ENCODE measurements at places on chromosomes 12 and 14.

- no peak overlapping the region for H3K4me3 ChIP-seq
- H3K27me3 ChIP-seq = peaks cover 2% of the 10 kb centered on the region
- H3K36me3 ChIP-seq = no peaks in the 10 kb centered on the region
- no peak overlapping the region for H3K27ac ChIP-seq
- no peak for DNase-seq
Observed at GRCh38 chr12:130835436-130835835, 3.6 kb downstream of the STX2 start.

DNA sequence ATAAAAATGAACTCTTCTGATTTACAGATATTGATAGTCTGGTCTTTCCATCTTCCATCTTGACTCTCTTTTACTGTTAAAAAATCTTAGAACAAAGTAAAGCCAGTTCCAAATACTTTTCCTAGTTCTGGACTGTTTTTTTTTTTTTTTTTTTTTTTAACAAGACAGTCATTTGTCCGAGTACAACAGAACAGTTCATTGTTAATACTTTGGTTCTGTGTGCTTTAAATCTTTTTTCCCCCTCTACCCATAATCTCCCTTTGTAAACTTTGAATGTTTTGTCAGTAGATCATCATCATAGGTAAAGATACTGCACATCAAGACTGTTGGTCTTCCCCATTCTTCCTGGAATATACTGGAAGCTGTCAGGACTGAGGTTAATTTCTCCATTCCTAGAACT is 38.0 kb downstream of the ADIPOR2 start:
- peaks cover 17% of the 10 kb centered on the region for H3K4me1 ChIP-seq
- DNase-seq = no peak
- H3K27me3 ChIP-seq = no peaks in the 10 kb centered on the region

DNA sequence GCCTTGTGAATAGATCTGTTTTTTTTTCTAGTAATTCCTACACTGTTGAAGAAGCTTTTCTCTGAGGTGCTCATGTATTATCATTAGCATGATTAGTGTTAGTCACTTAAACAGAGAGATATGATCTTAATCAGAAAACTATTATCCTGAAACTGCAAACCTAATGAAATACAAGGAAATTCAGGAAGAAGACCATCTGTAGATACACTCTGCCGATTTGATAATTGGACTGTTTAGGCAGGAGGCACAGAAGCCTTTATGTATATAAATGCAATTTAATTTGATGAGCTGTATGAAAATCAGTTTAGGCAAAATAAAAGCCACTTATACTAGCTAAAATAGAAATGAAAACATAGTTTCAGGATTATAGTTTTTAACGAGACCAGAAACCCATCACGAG is 23.3 kb downstream of the PDZRN4 start:
- no peaks in the 10 kb centered on the region for H3K36me3 ChIP-seq
- no peak overlapping the region for H3K4me3 ChIP-seq
- peaks cover 19% of the 10 kb centered on the region for H3K4me1 ChIP-seq
- no peak for DNase-seq
- no peak overlapping the region for H3K27ac ChIP-seq

DNA sequence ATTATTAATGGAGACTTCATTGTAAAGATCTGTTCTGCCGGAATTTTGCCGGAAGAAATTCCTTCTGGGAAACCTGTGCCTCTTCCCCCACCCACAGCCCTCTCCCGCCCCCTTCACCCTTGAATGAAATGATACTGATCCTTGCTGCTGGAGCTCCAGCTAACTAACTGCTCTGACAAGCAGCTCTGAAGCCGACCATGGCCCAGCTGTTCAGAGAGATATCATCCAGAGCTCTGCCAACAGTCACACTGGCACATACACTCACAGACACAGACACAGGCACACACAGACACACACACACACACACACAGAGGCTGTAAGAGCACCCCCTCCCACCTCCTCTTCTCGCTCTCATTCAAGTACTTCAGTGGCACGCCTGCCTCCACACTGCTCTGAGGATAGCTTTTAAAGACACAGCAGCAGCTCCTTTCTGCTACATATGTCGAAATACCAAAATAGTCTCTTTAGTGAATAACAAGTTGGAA is 88.6 kb downstream of the R3HDM2 start:
- H3K27ac ChIP-seq = peak overlapping the region; percentile 90
- peaks cover 29% of the 10 kb centered on the region for H3K4me1 ChIP-seq
- H3K27me3 ChIP-seq = no peaks in the 10 kb centered on the region

- H3K27me3 ChIP-seq = no peaks in the 10 kb centered on the region
- no peak for DNase-seq
- peaks cover 20% of the 10 kb centered on the region for H3K4me1 ChIP-seq
- H3K36me3 ChIP-seq = peaks cover 27% of the 10 kb centered on the region
- no peak overlapping the region for H3K4me3 ChIP-seq
Observed at GRCh38 chr14:92587700-92588085, 74.1 kb downstream of the RIN3 start.

- no peaks in the 10 kb centered on the region for H3K4me1 ChIP-seq
- no peak overlapping the region for H3K4me3 ChIP-seq
- no peak for DNase-seq
- H3K27me3 ChIP-seq = no peaks in the 10 kb centered on the region
- no peaks in the 10 kb centered on the region for H3K36me3 ChIP-seq
Observed at GRCh38 chr14:32627545-32628298, 298.6 kb downstream of the AKAP6 start.

GRCh38 chr12:46764005-46764404 is 61.8 kb downstream of the SLC38A4 start:
- H3K27me3 ChIP-seq = no peaks in the 10 kb centered on the region
- no peaks in the 10 kb centered on the region for H3K4me1 ChIP-seq
- H3K36me3 ChIP-seq = peaks cover 2% of the 10 kb centered on the region
- no peak overlapping the region for H3K27ac ChIP-seq
- no peak overlapping the region for H3K4me3 ChIP-seq

DNA sequence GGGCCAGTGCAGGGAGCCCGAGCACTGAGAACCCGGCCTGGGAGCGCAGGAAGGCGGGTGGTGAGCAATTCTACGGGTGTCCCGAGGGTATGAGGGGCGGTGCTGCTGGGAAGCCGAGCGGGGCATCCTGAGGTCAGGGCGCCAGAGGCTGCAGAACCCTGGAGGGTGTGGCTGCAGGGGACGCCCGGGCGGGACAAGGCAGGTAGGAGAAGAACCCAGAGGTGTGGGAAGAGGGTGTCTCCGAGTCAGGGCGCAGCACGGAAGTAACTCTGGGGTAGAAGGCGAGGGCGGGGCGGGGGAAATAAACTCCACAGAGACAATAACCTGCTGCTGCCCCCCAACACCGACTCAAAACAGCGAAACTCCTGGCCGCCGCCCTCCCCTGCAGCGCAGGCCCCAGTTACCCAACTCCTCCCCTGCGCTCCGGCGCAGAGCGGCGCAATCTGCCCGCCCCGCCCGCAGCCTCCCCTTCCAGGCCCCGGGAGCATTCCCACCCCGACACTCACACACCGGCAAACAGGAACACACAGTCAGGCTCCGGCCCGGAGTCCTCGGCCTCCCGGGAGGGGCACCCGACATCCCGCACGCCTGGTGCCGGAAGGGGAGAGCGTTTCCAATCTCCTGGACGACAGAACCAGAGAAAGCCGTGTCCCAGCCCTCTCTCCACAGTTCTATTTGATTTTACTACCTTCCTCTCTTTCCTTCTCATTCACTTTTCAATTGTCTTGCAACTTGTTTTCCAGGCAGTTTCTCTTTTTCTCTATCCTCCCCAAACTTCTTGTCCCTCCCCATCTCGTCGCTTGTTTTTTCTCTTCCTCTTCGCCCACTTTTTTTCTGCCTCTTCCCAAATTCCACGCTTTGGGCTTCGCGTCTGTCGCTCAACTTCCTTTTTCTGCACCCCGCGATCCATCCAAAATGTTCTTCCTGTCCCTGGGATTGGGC is 2.4 kb downstream of the HRK start:
- H3K27me3 ChIP-seq = peaks cover 84% of the 10 kb centered on the region
- H3K27ac ChIP-seq = peak overlapping the region; percentile 27
- peak; percentile 61 for DNase-seq
- peaks cover 5% of the 10 kb centered on the region for H3K36me3 ChIP-seq

DNA sequence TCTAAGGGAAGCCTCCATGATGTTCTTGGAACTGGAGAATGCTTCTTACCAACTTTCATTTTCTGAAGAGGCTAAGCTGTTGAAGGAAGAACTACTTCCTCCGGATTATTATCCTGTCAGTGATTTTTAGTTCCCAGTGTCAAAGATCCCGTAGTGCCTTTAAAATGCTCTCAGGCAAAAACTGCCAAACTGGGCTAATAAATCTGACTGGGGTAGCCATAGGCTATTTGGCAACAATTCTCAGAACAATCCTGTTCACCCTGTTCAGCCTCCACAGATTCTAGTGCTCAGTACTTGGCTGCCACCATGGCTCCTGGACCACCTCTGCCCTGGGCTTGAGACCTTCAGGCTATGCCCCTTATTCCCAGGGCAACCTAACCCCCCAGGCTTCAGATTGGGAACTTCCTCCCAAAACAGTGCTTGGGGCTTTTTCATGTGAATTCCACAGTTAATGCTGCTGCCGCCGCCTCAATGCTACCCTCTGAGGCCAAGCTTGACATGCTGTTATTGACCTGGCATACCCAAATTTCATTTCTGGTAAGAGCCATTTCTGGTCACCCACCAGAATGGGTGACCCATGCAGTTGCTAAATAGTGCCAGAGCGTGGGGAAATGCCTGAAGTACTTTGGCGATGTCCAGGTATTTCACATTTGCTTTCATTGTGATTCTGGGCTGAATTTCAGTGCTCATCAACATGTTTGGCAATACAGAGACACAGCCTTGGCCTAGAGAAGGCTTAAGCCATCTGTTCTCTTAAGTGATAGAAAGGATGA is 110.0 kb upstream of the ARHGAP5 start:
- no peak overlapping the region for H3K27ac ChIP-seq
- H3K4me1 ChIP-seq = peaks cover 41% of the 10 kb centered on the region
- no peak for DNase-seq
- no peak overlapping the region for H3K4me3 ChIP-seq

DNA sequence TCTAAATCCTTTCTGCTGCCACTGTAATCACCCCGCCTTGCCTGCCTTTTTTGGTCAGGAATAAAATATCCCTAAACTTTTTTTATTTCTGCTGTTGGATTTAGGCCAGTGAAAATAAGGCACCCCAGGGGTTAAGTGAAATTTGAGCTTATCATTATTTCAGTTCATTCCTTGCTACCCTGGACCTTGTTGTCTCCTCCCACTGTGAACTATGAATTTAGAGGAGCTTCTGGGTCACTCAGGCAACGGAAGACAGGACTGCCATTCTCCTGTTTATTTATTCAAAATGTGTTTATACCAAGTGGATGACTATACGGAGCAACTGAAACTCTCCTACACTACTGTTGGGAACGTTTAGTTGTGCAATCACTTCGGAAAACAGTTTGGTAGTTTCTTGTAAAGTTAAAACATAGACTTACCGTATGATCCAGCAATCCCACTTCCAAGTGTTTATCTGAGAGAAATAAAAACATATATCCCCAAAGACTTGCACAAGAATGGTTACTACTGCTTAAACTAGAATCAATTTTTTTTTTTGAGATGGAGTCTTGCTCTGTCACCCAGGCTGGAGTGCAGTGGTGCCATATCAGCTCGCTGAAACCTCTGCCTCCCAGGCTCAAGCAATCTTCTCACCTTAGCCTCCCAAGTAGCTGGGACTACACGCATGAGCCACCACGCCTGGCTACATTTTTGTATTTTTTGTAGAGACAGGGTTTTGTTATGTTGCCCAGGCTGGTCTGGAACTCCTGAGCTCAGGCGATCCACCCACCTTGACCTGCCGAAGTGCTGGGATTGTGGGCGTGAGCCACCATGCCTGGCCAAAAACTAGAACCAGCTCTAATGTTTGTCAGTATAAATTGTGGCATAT is 2.3 kb upstream of the TRAFD1 start:
- H3K4me1 ChIP-seq = peaks cover 26% of the 10 kb centered on the region
- no peaks in the 10 kb centered on the region for H3K27me3 ChIP-seq
- H3K27ac ChIP-seq = peak overlapping the region; percentile 12
- H3K36me3 ChIP-seq = no peaks in the 10 kb centered on the region

DNA sequence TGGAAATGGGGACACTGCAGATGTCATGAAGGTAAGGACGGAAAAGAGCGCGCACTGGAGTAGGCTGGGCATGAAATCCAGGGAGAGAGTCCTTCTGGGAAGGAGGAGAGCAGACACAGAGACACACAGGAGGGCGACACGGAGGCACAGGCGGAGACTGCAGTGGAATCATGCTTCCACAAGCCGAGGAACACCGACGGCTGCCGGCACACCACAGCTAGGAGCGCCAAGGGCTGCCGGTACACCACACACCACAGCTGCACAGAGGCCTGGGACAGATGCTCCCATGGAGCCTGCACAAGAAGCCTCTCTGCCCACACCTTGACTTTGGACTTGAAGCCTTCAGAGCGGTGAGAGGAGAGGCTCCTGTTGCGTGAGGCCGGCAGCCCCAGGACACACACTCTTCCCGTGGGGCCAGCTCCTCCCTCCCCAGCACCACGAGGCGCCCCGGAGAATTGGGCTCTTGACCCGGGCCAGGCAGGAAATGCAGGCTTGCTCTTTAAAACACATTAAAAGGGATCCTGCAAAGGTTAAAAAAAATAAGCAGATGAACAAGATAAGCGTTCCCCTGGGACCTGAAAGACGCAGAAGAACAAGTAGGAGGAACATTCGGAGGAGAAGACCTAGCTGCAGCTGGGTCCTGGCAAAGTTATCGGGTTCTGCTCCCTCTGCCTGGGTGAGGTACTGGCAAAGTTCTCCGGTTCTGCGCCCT is 28.3 kb upstream of the FZD10 start:
- H3K27ac ChIP-seq = no peak overlapping the region
- DNase-seq = no peak
- H3K27me3 ChIP-seq = peaks cover 66% of the 10 kb centered on the region
- peaks cover 26% of the 10 kb centered on the region for H3K4me1 ChIP-seq

- no peaks in the 10 kb centered on the region for H3K27me3 ChIP-seq
- no peaks in the 10 kb centered on the region for H3K36me3 ChIP-seq
- H3K4me3 ChIP-seq = no peak overlapping the region
Observed at GRCh38 chr12:43309959-43310358, 242.0 kb downstream of the ADAMTS20 start.

- peaks cover 4% of the 10 kb centered on the region for H3K4me1 ChIP-seq
- H3K27me3 ChIP-seq = no peaks in the 10 kb centered on the region
- no peaks in the 10 kb centered on the region for H3K36me3 ChIP-seq
- peak overlapping the region; percentile 0 for H3K4me3 ChIP-seq
- no peak overlapping the region for H3K27ac ChIP-seq
- DNase-seq = no peak
Observed at GRCh38 chr12:115598871-115599811, 678.4 kb downstream of the MED13L start.

GRCh38 chr14:84859116-84859515 is 670.8 kb upstream of the FLRT2 start:
- H3K4me1 ChIP-seq = peaks cover 15% of the 10 kb centered on the region
- DNase-seq = no peak
- no peaks in the 10 kb centered on the region for H3K27me3 ChIP-seq
- no peaks in the 10 kb centered on the region for H3K36me3 ChIP-seq

GRCh38 chr12:71060426-71060825 is 97.4 kb downstream of the TSPAN8 start:
- no peak overlapping the region for H3K27ac ChIP-seq
- no peak for DNase-seq
- peaks cover 6% of the 10 kb centered on the region for H3K4me1 ChIP-seq
- H3K4me3 ChIP-seq = no peak overlapping the region
- no peaks in the 10 kb centered on the region for H3K27me3 ChIP-seq
- no peaks in the 10 kb centered on the region for H3K36me3 ChIP-seq

GRCh38 chr12:3605692-3606091 is 114.7 kb downstream of the PRMT8 start:
- no peak for DNase-seq
- H3K4me3 ChIP-seq = no peak overlapping the region
- no peaks in the 10 kb centered on the region for H3K36me3 ChIP-seq
- peaks cover 16% of the 10 kb centered on the region for H3K4me1 ChIP-seq
- H3K27ac ChIP-seq = no peak overlapping the region
- H3K27me3 ChIP-seq = peaks cover 55% of the 10 kb centered on the region

Measured in mesothelial cell of epicardium (in vitro differentiated cells).